ENCODE measurements at places on chromosomes 7 and 10.
A peak's percentile ranks its signal among the peaks of the same experiment; 100 is the strongest.

DNA sequence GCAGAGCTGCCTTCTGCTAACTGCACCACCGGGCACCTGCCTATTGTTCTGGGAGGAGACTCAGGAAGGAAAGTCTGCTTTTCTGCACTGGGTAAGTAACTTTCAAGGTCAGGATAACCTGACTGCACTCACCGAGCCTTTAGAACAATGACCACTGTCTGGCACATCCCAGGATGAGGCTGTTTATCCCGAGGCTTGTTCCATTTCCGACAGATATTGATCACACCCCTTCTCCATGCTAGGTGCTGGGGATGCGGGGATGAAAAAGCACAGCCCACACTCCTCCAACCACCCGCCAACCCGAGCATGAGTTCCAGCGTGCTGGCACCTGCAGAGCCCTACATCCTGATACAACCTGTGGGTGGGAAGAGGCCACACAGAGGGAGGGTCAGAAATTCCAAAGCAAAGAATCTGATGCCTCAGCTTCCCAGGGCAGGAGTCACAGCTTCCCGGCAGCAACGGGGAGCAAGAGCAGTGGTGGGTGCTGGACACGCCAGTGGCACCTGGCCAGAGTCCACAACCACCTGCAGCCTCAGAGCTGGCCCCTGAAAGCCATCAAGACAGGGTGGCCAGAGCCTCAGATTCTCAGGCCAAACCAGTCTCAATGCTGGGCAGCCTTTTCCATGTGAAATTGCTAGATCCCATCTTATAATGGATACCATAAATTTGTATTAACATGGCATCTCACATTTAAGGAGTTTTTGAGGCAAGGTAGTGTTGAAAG is 34.9 kb upstream of the CNPY1 start:
- no peak for DNase-seq

DNA sequence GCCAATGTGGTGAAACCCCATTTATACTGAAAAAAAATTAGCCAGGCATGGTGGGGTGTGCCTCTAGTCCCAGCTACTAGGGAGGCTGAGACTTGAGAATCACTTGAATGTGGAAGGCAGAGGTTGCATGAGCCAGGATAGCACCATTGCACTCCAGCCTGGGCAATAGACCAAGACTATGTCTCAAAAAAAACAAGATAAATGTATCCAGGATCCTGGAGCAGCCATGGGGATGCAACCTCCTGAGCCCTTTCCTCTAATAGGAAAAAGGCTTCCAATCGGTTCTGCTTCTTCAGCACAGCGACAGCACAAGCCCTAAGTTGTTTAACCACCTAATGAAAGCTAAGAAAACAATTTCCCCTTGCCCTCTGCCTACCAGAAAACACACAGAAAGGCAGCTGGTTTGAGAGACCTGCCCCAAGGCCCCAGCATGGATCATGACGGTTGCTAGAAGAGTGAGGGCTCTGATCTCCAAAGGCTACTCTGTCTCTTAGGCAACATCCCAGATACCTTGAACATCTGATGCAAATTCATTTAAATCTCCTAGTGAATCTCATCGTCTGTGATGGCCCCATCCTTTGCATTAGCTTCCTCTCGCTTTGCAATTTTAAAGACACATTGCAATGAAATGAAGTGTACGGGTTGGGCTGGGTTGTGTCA is 220.8 kb downstream of the ARHGAP21 start:
- no peak for DNase-seq

GRCh38 chr10:79189181-79189580 is 120.4 kb downstream of the ZMIZ1 start:
- DNase-seq: no peak

DNA sequence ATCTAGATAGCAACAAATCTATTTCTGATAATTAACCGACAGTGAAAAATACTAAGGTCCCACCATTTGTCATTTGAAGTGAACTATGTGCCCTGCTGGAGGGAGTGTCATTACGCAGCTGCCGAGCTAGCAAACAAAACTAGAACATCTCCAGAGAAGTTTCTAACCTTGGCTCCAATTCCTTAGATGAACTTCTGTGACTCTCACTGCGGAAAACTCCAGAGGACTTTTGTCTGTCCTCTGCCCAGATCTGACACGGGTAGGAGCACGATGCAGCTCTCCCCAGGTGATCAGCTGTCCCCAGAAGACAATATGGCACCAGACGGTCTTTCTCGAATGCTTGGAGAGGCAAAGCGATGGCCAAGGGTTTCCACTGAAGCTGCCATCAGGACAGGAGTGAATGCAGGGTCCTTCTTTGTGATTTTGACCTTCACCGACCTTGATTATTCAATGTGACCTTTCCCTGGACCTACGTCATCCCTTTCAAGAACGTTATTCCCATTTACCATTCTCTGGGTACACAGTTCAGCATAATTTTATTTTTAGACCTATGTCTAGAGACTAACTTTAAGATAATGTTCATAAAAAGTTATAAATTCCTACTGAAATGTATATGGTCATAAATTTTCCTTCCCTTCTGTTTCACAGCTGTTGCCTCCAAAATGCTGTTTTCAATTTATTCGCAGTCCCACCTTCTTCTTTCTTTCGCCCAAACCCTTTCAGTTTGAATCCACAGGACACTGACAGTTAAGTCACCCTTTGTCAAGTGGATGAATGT is 116.7 kb upstream of the C7orf33 start:
- DNase-seq: no peak

GRCh38 chr7:133763076-133763640 is 364.0 kb upstream of the LRGUK start:
- DNase-seq: no peak

- DNase-seq: no peak
Measured at GRCh38 chr7:151349507-151349853, 7.9 kb downstream of the NUB1 start.

DNA sequence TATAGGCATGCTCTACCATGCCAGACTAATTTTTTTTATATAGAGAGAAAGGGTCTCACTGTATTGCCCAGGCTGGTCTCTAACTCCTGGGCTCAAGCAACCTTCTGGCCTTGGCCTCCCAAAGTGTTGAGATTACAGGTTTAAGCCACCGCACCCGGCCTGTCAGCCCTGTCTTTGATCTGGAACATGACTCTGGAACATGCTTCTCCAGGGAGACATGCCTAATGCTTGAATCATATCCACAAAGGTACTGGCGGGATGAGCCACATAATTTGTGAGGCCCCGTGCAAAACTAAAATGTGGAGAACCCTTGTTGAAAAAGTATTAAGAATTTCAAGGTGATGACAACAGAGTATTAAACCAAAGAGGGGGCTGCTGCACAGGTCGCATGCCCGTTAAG is 282.8 kb downstream of the ARHGAP12 start:
- no peak for DNase-seq

DNA sequence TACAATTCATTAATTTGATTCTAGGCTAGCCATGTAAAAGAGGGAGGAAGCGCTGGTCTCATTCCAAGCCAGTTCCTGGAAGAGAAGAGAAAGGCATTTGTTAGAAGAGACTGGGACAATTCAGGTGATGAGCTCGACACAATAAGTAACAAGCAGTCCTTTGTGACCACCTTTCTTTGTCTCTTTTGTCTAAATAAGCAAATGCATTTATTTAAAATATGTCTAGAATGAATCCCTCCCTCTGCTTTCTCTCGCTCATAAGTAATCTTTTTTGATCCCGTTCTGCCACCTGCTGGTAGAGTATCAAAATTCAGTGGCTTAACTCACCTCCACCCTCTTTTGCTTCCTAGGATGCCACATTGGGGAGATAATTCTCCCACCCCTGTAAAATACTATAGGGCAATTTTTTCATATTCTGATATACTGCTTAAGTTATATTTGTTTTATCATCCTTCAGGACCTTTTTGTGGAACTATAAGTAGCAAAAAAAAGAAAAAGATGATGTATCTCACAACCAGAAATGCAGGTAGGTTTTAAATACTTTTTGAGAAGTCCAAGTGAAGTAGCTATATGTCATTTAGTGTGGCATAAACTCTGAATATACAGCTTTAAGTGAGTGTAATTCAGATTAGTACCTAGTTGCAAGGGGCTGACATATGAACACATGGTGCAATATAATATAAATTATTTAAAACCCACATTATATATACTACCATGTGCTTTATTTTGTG is 91.5 kb downstream of the GSDME start:
- DNase-seq: peak; percentile 66

DNA sequence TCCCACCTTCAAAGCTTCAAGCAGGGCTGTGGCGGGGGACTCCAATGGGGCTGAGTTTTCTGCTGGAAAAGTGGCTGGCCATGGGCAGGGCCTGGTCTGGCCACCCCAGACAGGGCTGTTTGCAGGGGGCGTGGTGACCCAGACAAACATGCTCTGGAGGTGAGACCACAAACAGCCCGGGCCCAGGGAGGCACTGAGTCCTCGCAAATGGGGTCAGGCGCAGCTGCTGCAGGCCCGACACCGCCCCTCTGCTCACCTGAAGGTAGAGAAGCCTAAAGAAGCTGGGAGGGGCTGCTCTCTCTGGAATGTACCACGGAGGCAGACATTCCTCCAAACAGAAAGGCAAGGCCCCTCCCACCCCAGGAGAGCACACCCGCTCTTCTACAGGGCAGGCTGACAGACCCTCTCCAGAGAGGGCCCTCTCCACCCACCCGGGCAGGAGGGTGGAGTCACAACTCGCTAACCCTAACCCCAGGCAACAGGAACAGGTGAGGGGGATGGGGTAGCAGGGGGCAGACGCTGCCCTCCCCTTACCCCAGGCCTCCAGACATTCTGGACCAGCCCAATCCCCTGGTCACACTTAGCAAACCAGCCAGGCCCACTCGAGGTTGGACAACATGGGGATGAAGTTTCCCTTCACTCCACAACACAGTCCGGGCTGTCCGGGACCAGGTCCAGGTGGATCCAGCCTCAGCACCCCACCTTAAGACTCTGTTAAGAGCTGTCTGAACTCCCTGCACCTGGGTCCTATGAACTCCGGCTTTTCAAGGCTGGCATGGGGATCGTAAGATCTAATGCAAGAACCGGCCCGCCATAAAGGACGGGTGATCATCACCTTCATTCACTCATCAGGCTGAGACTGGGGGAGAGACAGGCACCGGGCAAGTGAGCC is 32.3 kb downstream of the OAT start:
- no peak for DNase-seq

DNA sequence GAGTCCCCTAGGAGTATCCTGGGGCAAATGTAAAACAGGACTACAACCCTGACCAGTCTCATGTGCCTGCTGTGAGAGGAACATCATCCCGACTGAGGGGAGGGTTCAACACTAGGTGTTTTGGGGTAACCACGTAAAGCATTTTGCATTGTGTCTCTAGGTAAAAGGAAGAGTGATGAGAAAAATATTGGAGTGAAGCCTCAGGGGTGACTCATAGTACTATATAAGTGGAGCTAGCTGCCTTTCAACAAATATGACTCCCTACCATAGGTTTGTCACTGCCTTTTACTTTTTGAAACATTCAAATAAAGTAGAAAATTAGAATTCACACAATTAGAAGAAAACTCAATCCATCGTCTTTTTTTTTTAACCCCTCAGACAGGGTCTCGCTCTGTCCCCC is 2.6 kb upstream of the CAMK2G start:
- no peak for DNase-seq

GRCh38 chr10:51007781-51008180 is 66.5 kb upstream of the PRKG1 start:
- DNase-seq: no peak

- DNase-seq: no peak
Measured at GRCh38 chr10:131638880-131639278, 261.9 kb upstream of the PPP2R2D start.

DNA sequence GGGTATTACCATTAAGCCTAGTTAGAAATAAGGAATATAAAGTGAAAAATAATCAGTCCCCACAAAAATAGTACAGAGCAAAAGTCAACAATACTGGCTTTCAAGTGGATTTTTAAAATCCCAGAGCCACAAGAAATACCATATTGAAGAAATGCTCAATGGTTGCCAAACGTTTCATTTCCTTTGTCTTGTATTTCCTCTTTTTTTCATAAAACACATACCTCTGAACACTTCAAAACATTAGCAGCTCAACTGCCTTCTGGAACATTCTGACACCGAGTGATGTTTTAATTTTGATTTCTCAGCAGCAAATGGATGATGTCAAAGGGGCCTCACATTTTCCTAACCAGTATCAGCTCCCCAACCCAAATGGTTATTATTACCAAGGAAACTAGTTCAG is 10.5 kb downstream of the NOD1 start:
- DNase-seq: no peak

- no peak for DNase-seq
Measured at GRCh38 chr7:66429498-66430163, 199.1 kb upstream of the KCTD7 start.

DNA sequence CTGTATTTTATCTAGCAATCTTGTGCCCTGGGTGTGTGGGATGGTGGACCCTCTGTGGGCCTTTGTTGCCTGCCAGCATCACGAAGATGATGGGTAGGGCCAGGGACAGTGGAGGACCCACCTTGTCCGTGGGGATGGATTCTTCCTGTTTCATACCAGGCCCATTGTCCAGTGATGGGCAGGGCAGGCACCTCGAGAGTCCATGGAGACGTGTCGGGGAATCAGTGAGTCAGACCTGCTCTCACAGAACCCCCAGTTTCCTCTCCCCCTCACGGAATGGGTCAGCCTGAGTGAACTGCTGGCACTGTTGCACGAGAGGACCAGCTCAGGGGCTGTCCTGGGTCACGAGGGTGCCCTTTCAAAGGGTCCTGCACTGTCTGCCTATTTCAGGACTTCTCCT is 401.2 kb downstream of the RPS24 start:
- no peak for DNase-seq

GRCh38 chr7:76179686-76180085 is 22.0 kb upstream of the SRRM3 start:
- no peak for DNase-seq

DNA sequence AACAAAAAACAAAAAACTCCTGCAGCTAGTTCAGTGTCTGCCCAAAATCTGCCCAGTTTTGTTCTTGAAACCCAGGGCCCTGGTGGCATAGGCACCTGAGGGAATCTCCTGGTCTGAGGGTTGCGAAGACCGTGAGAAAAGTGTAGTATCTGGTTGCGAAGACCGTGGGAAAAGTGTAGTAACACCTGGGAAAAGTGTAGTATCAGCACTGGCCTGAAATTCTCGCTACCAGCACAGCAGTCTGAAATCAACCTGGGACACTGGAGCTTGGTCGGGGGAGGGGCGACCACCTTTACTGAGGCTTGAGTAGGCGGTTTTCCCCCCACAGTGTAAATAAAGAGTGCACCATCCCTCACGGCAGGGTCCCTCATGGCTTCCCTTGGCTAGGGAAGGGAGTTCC is 82.5 kb upstream of the SP4 start:
- no peak for DNase-seq

GRCh38 chr7:96499532-96499931 is 177.6 kb upstream of the SLC25A13 start:
- DNase-seq: no peak

DNA sequence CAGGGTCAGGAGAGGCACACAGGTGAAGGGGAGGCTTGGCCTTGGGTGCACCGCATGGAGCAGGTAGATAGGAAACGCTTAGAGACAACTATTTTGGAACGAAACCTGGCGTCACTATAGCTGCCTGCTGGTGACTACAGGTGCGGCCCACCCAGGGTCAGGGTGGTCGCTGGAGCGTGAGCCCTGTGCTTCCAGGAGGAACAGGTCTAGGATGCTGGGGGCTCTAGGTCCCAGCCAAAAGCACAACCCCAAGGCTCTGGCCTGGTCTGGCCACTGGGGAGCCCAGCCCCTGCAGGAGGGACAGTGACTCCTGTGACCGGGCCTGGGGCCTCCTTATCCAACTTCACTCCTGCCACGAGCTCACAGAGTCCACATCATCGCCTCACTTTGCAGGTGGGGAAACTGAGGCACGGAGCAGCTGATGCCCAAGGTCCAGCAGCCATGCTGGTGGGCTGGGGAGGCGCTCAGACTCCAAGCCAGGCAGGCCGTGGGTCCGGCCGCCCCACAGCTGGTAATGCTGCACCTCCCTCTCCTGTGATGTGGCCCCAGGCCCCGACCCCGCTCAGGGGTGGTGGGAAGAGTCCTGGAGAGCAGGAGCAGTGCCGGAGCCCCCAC is 9.0 kb downstream of the LFNG start:
- no peak for DNase-seq
